ENCODE measurements at places on chromosomes 11 and 22.

- DNase-seq, result no peak
Observed at GRCh38 chr11:122672892-122673291, 17.4 kb downstream of the UBASH3B start.

DNA sequence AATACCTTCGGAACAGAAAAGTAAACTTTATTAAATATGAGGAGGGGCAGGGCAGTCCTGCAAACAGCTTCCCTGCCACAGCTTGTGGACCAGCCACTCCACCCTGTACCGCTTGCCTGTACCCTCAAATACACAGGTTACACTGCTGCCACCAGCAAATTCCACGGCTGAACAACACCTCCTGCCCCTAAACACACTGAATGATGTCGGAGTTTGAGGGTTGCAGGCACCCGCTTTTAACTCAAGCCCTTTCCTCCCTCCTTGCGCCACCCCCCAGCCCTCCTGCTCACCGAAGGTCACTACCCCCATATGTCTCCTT, 4.0 kb downstream of the VSIG2 start:
- DNase-seq, result no peak

DNA sequence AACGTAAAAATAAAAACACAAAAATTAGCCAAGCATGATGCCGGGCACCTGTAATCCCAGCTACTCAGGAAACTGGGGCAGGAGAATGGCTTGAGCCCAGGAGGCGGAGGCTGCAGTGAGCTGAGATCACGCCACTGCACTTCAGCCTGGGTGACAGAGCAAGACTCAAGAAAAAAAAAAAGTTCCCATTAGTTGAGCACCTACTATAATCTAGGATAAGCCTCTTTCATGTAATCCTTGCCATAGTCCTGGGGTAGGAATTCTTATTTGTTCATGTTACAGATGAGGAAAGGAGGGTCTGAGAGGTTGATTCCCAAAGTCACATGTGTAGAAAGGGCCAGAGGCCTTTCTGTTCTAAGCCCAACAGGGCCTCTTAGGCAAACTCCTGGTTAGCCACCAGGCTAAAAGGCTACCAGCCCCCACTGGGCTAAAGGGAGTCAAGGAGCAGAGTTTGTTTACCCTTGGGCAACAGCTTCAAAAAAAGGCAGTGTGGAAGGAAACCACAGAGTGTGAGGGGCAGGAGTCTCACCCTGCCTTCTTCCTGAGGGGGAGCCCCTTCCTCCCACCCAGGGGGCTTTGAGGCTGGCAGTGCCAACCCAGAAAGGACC, 21.6 kb upstream of the CSNK1E start:
- DNase-seq, result no peak

- DNase-seq, result no peak
Observed at GRCh38 chr22:47423266-47423665, 660.8 kb downstream of the TBC1D22A start.

- DNase-seq, result no peak
Observed at GRCh38 chr11:95345651-95346050, 114.6 kb upstream of the SESN3 start.

DNA sequence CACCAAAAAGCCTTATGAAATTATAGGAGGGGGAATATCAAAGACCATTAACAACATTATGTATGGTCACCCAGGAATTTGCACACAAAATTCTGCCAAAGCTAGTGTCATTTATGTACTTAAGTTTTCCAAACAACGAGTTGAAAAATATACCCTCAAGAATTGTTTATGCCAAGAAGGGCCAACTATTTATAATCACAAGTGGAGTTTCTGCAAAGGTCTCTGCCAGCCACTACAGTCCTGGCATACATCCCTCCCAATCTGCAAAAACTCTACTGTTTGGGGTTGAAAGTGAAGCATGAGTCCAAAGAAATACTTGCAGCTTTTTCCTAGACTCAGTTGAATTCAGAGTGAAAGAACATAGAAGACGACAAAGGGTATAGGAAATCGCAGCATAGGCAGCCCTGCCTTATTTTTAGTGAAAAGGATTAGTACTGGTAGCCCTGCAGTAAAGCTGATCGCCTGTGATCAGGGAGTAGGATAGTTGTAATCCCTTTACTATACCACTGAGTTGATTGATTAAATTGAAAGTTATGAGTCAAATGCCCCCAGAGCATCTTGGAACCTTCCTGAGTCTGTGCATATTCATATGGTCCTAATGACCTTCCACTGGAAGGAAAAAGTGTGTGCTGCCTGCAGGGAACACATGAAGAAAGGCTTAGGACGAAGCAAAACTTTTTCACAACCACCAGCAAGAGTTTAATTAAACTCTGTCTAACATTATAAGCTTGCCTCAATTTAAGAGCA, 144.0 kb downstream of the SPON1 start:
- no peak for DNase-seq

DNA sequence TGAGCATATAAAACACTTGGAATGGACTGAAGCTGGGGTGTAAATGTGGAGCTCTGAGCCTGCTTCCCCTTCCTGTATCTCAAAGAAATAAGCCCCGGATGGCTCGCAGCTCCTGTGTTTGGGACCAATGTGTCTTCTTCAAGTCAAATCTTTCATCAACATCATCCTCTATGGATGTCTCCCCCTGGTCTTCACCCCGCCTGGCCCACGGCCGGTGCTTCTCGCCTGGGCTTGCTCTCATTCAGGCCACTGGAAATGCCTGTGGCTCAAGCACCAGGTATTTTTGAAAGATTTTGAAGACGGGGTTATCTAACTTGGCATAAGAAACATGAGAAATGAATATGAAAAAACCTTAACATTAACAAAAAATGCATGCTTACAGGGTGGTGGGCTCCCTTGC, 769.8 kb downstream of the BRD1 start:
- no peak for DNase-seq

GRCh38 chr22:24580276-24580675, 12.6 kb downstream of the LRRC75B start:
- DNase-seq, result no peak

- DNase-seq, result no peak
Observed at GRCh38 chr11:76984743-76985142, 49.5 kb upstream of the B3GNT6 start.

GRCh38 chr11:65496304-65497140, 2.3 kb upstream of the MALAT1 start:
- no peak for DNase-seq

DNA sequence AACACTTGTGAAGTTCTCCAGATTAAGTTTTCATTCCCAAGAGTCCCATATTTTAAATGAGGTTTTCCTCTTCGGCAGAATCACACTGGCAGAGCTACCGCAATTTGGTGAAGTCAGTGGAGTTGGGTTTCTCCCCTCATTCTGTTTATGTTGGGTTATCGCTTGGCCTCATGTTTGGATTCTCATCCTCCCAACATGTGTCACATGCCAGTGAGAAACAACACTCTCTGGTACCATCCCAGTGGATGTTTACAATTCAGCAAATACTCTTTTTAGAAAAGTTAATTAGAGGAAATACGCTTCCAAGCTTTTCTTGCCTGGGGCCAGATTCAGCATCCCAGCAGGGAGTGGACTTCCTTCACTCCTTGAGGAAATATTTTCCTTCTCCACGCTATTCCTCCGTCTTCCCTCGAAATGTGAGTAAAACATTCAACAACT, 2.1 kb downstream of the PAMR1 start:
- no peak for DNase-seq

GRCh38 chr11:23404225-23405160, 544.2 kb upstream of the CCDC179 start:
- DNase-seq, result no peak

GRCh38 chr11:94741022-94741679, 27.0 kb upstream of the AMOTL1 start:
- peak; percentile 47 for DNase-seq

DNA sequence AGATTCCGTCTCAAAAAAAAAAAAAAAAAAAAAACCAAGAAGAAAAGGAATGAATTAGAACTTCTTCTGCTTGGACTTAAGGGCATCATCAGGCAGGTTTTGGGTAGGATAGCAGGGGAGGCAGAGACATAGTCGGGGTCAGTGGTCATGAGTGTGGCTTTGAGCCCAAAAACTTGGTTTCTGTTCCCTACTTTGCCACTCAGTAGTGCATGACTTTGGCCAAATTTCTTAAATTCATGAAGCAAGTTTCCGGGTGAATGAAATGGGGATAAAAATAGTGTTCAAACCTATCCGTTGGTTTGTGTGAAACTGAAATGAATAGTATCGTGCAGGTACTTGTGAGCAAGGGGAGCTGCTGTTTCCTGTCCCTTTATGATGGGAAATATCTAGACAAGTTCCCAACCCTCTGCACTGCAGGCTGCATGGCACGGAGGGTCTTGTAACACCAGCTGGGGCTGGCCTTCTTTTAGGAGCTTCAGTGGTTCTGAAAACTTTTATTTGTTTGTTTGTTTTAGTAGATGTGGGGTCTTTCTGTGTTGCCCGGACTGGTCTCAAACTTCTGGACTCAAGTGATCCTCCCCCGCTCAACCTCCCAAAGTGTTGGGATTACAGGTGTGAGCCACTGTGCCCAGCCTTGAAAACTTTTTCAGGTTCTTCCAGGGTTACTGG, 18.4 kb downstream of the NEAT1 start:
- DNase-seq, result no peak

- no peak for DNase-seq
Observed at GRCh38 chr11:62450543-62451240, 31.9 kb downstream of the SCGB1A1 start.

- peak; percentile 36 for DNase-seq
Observed at GRCh38 chr11:72237112-72237931, 6.7 kb downstream of the PHOX2A start.

Measured in H9 (cell line).